Activated naive CD4-positive, alpha-beta T cell treated with anti-CD3 and anti-CD28 coated beads for 36 hours (primary cell): ENCODE measurements at places on chromosomes 3 and 15. TPM values are rescaled to one million over a fixed set of nuclear protein-coding genes. Genes with fewer than 3 reads are reported as not detected.

The STXBP5L gene
- total RNA-seq: not detected

The BDH1 gene
- 70.7 TPM for total RNA-seq

The FBXL22 gene
- 0.44 TPM for total RNA-seq

The CELSR3 gene
- 4.9 TPM for total RNA-seq

The SLC15A2 gene
- total RNA-seq: 1.5 TPM

The THPO gene
- total RNA-seq: not detected

The CCR1 gene
- not detected for total RNA-seq

The ANKRD63 gene
- total RNA-seq: not detected

GRCh38 chr3:62723914-62724217 lies 151.3 kb downstream of the CADPS start:
- no peak for DNase-seq

DNA sequence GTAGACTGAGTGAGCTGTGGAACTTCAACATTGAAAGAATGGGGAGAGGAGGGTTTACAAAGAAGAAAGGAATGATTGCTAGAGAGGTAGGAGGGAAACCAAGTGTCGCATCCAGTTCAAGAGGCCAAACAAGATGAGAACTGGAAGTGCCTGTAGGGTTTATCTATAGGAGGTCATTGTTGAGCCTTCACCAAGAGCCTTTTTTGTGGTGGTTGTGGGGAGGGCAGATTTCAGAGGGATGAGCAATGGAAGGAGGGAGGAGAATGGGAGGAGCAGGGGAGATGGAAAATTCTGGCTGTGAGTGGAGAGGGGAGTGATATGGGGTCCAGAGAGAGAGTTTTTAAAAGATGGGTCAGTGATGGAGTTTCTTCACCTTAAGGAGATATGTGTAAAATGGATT lies 8.5 kb downstream of the PDIA5 start:
- DNase-seq: no peak

DNA sequence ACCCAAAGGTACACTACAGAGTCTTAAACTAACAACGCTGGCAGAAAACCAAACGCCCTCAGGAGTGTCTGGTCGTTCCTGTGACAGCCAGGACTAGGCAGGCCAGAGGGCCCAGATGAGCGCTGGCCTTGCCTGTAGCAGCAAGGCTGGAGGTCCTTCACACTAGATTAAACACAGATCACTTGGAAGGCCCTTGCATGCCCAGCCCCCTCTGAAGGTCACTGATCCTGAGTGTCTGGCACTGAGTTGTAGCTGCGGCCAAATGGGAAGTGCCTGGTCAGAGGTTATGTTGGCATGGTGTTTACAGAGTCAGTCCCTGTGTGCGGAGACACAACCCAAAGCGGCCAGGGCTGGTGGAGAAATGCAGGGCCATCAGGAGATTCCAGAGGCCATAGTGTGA lies 58.9 kb downstream of the ZNF621 start:
- no peak for DNase-seq

DNA sequence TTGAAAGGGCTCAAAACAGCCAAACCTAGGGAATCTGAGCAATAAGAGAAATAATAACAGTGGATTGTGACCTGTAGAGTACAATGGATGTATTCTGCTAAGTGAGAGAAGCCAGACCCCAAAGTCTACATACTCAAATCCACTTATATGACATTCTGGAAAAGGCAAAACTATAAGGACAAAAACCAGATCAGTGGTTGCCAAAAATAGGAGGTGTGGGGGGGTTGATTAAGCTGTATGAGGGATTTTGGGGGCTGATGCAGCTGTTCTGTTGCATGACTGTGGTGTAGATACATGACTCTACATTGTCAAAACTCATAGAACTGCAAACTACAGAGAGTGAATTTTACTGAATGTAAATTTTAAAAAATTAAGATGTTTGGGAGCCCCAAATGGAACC lies 20.1 kb upstream of the CGNL1 start:
- DNase-seq: no peak

DNA sequence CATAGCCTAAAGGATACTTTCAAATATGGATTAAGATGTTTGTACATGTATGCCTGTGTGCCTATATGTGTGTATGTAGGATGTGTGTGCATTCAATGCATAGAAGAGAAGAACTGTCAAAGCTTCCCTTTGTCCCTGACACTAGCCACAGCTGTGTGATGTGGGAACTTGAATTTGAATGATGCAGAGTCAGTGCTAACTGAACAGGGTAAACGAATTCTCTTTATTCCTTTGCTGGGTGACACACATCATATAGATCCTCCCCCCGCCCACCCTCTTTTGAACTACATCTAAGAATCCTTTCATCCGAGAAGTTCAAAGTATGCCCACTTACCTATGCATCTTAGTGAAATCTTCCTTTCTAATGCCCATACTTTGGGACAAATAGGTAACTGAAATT lies 228.3 kb downstream of the GAP43 start:
- DNase-seq: no peak

DNA sequence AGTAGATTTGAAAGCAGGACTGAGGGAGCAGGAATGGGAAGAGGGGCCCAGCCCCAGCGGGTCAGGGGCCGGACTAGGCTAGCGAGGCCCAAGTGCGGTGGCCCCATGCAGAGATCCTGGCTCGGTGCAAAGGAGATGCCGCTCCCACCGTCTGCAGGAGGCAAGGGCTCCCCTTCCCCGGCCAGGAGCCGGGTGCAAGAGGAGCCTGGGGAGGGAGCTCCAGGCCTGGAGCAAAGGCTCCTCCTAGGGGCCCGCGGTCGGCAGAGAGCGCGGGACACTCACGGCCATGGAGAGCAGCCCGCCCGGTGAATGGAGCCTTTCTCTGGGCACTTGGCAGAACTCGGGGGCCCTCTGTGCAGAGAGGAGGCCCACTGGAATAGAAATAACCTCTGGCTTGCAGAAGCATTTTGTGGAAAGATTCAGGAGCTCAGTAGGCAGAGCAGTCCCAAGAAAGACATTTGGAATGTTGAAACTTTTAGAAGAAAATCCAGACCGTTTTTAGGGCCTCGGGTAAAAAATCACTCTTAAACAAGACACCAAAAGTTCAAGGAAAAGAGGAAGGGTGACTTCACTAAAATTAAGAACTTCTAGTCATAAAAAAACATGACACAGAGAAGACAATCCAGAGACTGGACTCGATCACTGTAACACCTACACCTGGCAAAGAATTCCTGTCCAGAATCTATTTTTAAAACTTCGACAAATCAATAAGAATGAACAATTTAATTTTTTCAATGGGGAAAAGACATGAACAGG lies 43.0 kb upstream of the USP3 start:
- DNase-seq: no peak

DNA sequence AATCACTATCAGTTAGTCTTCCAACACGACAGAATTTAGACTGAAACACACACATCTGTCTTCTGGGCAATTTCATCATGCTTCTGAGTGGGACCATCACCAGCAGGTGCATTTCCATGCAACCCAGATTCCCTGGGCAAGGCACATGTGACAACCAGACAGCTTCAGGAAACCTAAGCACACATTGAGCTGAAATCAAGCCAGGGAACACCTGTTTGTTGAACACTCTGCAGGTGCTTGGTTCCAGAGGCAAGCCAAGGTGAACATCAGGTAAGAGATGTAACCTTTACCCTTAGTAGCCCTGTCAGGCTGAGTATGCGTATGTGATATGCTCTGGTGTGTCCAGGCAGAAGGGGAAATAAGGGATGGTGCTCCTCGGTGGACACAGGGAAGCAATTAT lies 3.3 kb upstream of the PSMD2 start:
- no peak for DNase-seq

- no peak for DNase-seq
Observed at GRCh38 chr3:134392336-134392983, 18.2 kb upstream of the AMOTL2 start.

GRCh38 chr3:100128565-100128964 lies 14.3 kb upstream of the FILIP1L start:
- no peak for DNase-seq

DNA sequence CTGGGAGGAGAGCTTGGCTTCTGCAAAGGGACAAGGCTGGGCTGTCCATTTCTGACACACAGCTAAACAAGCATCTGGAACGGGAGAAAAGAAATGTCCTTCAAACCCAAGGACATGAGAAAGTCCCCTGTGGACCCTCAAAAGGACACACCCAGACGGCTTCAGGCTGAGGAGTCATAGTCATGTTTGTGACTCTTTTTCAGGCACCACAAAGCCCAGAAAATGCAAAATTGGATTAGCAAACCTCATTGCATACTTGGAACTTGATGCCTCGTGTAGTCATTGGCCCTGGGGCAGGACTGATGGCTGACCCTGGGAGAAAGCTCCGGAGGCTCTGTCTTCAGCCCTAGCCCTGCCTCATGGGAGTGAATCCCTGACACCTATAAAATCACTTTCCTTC lies 21.5 kb downstream of the FAM174B start:
- DNase-seq: no peak

GRCh38 chr3:184769382-184770170 lies 42.4 kb upstream of the VPS8 start:
- DNase-seq: no peak

- DNase-seq: peak; percentile 65
Observed at GRCh38 chr15:89494941-89495637, 1.3 kb downstream of the RHCG start.

- no peak for DNase-seq
Observed at GRCh38 chr3:37935290-37935668, 55.3 kb upstream of the VILL start.

- no peak for DNase-seq
Observed at GRCh38 chr3:42063888-42064287, 27.3 kb upstream of the TRAK1 start.

GRCh38 chr3:141231952-141232823 lies 563 bp downstream of the PXYLP1 start:
- DNase-seq: peak; percentile 34

DNA sequence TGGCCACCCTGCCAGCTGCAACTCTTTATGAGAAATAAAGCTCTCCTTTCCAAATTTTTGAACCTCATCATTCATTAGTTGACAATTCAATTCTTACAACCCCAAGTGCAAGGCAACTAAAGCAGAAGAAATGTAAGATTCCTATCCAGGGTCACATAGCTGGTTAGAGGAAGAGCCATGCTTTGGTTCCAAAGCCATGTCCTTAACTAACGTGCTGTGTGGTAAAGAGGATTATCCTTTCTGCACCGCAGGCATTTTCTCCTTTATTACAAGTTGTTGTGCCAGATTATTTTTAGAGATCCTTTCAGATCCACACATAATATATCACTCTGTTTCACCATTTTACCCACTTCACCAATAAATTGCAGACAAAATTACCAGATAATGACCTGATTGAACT lies 36.5 kb downstream of the TM4SF18 start:
- no peak for DNase-seq
